ENCODE measurements at places on chromosomes 11 and 22.

- DNase-seq, result no peak
Measured at GRCh38 chr22:29480512-29481264, 670 bp downstream of the NEFH start.

GRCh38 chr11:74749127-74749964 is 697 bp downstream of the RNF169 start:
- DNase-seq, result peak; percentile 10

DNA sequence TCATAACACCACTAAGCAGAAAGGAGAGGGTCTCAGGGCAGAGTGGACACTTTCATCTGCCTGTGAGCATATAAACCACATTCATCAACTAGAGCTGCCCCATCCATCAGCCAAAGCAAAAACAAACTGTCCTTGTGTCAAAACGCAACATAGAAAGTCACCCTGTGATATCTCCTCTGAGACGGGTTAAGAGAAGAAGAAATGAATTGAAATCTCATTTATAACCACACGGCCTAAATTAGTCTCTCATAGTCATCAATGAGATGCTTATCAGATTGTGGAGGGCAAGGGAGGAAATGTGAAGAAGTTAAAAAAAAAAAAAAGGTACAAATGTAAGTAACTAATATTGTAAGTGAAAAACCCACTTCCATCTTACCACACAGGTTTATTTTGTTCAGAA is 75.7 kb downstream of the SIK3 start:
- DNase-seq, result no peak

GRCh38 chr22:48824712-48825651 is 1002.7 kb downstream of the BRD1 start:
- DNase-seq, result no peak

DNA sequence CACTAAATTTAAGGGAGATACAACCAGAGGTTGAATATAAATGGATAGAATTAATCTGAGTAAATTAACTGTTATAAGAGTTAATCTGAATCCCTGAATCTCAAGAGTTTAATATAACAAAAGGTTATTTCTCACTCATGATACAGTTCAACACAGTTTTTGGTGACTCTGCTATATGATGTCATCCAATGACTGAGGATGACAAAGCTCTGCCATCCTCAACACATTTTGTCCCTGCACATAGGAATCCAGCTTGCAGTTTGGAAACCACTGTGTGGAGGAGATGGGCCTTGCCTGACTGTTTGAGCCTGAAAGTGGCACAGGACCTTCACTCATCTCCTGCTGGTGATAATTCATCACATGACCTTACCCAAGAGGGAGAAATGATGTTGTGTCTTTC is 121.0 kb upstream of the MPPED2 start:
- no peak for DNase-seq

DNA sequence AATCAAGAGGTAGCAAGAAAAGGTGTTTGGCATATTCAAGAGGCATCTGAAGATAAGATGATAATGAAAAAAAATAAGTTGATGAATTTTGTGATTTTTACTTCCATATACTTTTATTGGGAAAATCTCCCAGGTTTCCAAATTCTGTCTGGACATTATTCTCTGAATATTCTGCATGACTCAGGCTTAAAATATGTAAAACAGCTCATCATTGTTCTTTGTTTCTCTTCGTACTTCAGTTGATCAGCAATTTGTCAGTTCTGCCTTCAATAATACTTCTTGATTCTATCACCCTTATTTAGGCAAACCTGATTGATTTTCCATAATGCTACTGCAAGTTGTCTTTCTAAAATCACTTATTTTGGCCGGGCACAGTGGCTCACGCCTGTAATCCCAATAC is 30.2 kb downstream of the GTF2H1 start:
- no peak for DNase-seq

- no peak for DNase-seq
Measured at GRCh38 chr11:5646139-5646538, 21.3 kb downstream of the TRIM34 start.

- DNase-seq, result no peak
Measured at GRCh38 chr11:113796663-113797259, 17.2 kb downstream of the CLDN25 start.

DNA sequence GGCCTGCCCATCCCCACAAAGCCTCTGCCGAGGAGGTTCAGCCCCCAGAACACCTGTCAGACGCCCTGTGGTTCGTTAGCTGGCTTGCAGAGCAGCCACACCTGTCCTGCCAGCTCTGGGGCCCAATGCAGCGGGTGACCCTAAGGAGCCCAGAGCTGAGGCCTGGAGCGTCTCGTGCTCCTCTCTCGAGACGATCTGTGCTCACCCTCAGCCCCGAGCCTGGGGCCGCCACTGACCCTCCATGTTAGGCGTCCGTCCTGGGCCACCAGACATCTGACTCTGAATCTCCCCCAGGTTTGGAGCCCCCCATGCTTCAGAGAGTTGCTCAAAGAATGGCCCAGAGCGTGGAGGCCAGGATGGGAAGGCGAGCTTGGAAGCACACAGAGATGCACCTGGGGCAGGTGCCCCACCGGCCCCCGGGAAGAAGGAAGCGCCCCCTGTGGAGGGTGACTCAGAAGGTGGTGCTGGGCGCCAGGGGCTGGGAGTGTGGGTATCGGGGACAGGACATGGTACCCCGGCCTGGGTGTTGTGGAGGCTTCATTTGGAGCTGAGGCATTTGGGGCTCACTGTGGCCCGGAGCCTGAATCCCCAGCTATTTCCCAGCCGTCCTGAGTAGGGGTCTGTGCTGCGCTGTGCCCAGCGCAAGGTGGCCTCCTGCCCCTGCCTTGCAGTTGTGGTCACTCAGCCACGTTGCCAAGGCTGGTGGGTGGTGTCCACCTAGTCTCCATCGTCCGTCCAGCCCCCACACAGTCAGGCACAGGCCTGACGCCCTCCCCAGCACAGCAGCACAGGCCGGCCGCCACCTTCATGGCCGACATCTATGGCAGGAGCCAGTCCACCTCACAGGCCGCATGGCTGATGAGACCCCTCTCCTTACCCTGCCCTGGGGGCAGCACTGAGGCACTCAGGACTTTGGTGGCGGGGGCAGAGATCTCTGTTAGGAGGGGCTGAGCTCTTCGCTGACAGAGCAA is 36.2 kb downstream of the SBF1 start:
- no peak for DNase-seq

DNA sequence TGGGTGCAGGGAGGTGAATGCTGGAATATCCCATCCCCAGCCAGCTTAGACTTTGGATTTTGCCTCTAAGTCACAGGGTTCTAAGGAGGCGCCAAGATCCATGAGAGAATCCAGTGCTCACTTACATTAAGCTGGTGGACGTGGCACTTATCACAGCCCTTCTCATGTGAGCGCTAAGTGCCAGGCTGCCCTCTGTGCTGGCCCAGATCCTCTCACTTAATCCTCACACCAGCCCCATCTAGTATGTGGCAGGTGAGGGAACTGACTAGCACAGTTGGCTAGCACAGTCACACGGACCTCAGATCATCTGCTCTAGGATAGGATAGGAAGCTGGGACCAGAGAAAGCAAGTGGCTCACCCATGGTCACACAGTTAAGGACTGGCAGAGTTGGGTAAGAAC is 3.6 kb downstream of the HMOX1 start:
- DNase-seq, result no peak

DNA sequence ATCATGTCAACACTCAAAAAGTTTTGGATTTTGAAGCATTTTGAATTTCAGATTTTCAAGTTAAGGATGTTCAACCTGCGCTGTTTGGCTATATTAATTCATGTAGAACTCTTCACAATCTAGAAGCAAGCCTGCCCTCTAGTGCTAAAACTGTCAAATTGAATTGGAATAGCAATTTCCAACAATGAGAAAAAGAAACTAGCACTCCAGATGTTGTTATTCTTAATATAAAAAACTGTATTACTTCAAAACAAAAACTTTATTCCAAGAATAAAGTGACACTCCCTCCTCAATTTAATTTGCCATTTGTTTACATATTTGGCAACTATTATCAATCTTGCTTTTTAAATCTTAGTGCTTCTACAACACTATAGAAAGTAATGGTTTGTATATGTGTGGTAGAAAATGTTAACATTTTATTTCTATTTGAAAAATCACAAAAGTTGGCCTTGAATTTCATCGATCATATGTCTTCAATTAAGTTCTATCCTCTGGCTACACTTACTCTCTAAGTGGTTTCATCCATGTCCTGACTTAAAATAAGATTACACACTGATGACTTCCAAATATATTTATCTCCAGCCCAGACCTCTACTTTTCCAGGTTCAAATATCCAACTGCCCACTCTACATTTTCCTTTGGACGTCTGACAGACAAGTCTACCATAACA is 36.6 kb downstream of the DCUN1D5 start:
- no peak for DNase-seq

Data from stimulated activated CD4-positive, alpha-beta T cell treated with anti-CD3 and anti-CD28 coated beads, Interleukin-1b, Interleukin-23, amount 100 ng/mL, for 1 hour (primary cell).